ENCODE measurements at places on chromosomes 13 and 19. TPM values are rescaled to one million over a fixed set of nuclear protein-coding genes. Genes with fewer than 3 reads are reported as not detected.
A peak's percentile ranks its signal among the peaks of the same experiment; 100 is the strongest.

DNA sequence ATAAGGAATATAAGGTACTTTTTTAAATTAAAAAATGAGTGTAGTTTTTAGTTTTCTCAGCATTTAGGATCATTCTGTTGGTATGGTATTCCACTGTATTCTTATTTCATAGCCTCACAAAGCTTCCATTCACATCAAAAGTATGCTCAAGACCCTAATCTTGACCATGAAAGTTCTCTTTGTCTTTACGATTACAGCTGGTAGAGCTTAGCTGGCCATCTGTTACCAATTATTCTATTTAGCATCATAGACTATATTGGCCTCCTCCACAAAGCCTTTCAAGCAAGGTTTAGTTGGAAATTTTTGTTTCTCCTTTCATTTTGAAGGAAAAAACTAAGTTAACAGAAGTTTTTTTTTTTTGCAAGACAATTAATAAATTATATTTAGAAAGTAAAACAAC, 245.1 kb downstream of the KCTD12 start:
- H3K36me3 ChIP-seq: no peaks in the 10 kb centered on the region
- H3K27me3 ChIP-seq: no peaks in the 10 kb centered on the region
- H3K27ac ChIP-seq: no peak overlapping the region

The PLEKHF1 gene
- 18.5 TPM for total RNA-seq

DNA sequence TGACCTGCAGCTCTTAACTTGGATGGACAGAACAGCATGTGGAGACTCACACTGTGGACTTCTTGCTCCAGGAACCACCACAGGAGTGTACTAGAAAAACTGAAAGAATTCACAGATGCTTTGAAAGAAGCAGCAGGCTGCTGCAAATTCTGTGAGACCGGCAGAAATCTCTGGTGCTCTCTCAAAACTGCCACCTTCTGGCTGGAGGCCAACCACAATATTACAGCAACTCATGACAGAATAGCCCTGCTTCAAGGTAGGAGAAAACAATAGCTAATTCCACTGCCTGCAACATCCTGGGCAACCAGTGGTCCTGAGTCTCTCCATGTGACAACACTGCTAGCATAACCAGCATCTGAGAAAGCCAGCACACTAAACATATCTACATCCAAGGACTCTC, 26.9 kb downstream of the CDK8 start:
- no peak for DNase-seq
- H3K4me1 ChIP-seq: no peaks in the 10 kb centered on the region
- no peaks in the 10 kb centered on the region for H3K27me3 ChIP-seq
- H3K36me3 ChIP-seq: peaks cover 5% of the 10 kb centered on the region
- H3K27ac ChIP-seq: no peak overlapping the region

- H3K4me1 ChIP-seq: no peaks in the 10 kb centered on the region
- no peaks in the 10 kb centered on the region for H3K27me3 ChIP-seq
- H3K4me3 ChIP-seq: no peak overlapping the region
- H3K27ac ChIP-seq: no peak overlapping the region
- no peak for DNase-seq
Measured at GRCh38 chr13:108158746-108159145, 56.6 kb downstream of the LIG4 start.

DNA sequence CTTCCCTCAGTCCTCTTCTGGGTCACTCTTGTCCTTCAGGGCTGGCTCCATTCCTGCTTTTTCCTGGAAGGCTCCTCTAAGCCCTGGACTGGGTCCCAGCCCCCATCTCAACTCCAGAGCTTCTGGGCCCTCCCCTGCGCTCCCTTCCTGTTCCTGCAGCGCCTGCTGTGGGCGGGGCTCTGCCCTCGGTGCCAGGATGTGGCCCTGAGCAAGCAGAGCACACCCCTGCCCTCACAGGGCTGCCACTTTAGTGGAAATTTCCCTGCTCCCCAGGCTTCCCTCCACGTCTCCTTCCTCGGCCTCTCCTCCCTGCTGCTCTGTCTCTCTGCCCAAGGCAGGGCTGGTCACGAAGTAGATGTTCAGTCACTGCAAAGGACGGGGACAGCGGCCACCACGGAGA, 28.8 kb downstream of the DPF1 start:
- H3K4me3 ChIP-seq: no peak overlapping the region
- H3K27ac ChIP-seq: no peak overlapping the region
- no peaks in the 10 kb centered on the region for H3K27me3 ChIP-seq
- no peak for DNase-seq
- H3K36me3 ChIP-seq: peaks cover 91% of the 10 kb centered on the region

DNA sequence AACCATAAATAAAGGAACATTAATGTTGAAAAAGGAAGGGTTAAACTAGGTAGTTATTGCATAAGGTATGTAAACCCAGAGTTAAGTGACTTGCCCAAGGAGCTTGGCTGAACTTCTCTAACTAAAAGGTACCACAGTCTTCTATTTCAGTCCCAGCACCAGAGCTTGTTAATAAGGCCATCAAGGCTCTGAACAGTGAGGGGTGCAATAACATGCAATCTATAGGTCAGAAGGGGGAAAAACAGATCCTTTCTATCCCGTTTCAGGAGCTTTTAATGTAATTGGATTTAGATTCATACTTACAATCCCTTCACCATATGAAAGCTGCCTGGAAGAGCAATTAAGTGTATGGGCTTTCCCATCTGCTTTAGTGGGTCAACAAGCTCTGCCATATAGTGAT, 441.5 kb upstream of the SPRY2 start:
- no peak overlapping the region for H3K27ac ChIP-seq
- DNase-seq: no peak
- H3K4me1 ChIP-seq: no peaks in the 10 kb centered on the region
- H3K36me3 ChIP-seq: no peaks in the 10 kb centered on the region
- no peaks in the 10 kb centered on the region for H3K27me3 ChIP-seq

- H3K4me1 ChIP-seq: no peaks in the 10 kb centered on the region
- H3K4me3 ChIP-seq: no peak overlapping the region
- H3K27me3 ChIP-seq: no peaks in the 10 kb centered on the region
- no peak for DNase-seq
- no peaks in the 10 kb centered on the region for H3K36me3 ChIP-seq
- no peak overlapping the region for H3K27ac ChIP-seq
Measured at GRCh38 chr13:109919715-109920375, 133.5 kb upstream of the IRS2 start.

DNA sequence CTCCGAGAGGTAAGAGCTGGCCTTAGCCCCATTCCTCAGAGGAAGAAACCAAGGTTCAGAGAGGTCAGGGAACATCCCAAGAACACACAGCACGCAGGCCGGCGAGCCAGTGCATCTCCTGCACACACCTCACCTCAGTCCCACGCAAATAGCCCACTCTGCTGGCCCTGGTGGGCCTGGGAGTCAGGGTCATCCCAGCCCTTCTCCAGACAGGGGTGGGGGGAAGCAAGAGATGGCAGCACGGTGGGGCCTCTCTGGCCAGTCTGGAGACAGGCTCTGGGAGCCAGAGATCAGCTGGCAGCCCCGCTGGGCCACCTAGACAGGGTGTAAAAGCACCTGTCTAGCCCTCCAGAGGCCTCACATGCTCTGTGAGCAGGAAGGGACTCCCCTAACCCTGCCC, 26.8 kb downstream of the TUBA3C start:
- H3K27me3 ChIP-seq: no peaks in the 10 kb centered on the region
- no peaks in the 10 kb centered on the region for H3K4me1 ChIP-seq
- H3K36me3 ChIP-seq: no peaks in the 10 kb centered on the region
- no peak overlapping the region for H3K27ac ChIP-seq
- H3K4me3 ChIP-seq: no peak overlapping the region

DNA sequence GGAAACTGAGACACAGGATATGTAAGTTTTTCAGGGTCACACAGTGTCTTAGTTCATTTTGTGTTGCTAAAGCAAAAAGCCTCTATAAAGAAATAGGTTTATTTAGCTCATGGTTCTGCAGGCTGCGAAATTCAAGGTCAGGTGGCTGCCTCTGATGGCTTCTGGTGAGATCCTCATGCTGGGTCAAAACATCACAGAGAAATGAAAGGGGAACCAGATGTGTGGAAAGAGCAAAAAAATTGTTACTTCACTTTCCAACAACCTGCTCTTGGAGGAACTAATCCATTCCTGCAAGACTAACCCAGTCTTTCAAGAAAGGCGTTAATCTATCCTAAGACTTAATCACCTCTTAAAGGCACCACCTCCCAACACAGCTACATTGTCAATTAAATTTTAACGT, 64.2 kb upstream of the UBL3 start:
- no peaks in the 10 kb centered on the region for H3K4me1 ChIP-seq
- no peaks in the 10 kb centered on the region for H3K27me3 ChIP-seq
- no peak for DNase-seq
- H3K27ac ChIP-seq: no peak overlapping the region

The CKAP2 gene
- 17.4 TPM for total RNA-seq

DNA sequence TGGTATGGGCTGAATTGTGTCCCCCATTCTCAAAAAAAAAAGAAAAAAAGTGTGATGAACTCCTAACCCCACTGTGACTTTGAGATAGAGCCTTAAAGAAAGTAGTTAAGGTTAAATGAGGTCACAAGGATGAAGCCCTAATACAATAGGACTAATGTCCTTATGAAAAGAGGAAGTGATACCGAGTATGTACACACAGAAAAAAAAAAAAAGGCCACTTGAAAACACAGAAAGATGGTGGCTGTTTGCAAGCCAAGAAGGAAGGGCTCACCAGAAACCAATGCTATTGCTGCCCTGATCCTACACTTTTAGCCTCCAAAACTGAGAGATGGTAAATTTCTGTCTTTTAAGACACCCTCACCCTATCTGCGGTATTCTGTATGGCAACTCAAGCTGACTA, 955.6 kb downstream of the PCDH17 start:
- no peak for DNase-seq
- no peaks in the 10 kb centered on the region for H3K27me3 ChIP-seq
- H3K4me3 ChIP-seq: no peak overlapping the region
- no peaks in the 10 kb centered on the region for H3K4me1 ChIP-seq

DNA sequence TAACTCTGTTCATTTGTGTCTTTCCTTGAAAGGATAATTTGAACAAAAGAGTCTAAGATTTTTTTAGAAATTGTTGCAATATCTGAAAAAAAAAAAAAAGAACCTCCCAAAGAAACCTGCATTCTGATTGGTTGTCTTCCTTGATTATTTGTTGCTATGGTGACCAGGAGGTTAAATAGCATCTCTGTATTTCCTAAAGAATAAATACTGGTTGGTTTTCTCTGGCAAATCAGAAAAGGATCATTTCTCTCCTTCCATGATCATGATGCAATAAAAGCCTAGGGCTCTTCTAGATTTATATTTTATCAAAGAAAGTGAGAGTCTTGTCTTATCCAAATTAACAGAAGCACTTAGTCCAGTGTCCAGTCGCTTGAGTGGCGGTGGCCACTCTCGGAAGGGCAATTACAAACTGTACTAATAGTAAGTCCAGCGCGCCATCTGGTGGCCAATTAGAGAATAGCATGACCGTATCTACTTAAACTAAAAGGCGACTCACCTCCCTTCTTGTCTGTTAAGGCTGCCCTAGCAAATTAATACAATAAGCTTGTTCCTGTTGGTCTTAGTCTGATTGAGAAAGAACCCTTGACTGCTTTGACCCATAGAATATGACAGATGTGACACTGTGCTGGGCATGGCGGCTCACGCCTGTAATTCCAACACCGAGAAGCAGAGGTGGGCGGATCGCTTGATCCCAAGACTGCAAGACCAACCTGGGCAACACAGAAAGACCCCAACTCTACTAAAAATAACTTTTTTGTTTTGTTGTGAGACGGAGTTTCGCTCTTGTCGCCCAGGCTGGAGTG, 47.0 kb upstream of the PNMA8B start:
- H3K4me3 ChIP-seq: no peak overlapping the region
- H3K36me3 ChIP-seq: no peaks in the 10 kb centered on the region
- H3K27ac ChIP-seq: no peak overlapping the region

DNA sequence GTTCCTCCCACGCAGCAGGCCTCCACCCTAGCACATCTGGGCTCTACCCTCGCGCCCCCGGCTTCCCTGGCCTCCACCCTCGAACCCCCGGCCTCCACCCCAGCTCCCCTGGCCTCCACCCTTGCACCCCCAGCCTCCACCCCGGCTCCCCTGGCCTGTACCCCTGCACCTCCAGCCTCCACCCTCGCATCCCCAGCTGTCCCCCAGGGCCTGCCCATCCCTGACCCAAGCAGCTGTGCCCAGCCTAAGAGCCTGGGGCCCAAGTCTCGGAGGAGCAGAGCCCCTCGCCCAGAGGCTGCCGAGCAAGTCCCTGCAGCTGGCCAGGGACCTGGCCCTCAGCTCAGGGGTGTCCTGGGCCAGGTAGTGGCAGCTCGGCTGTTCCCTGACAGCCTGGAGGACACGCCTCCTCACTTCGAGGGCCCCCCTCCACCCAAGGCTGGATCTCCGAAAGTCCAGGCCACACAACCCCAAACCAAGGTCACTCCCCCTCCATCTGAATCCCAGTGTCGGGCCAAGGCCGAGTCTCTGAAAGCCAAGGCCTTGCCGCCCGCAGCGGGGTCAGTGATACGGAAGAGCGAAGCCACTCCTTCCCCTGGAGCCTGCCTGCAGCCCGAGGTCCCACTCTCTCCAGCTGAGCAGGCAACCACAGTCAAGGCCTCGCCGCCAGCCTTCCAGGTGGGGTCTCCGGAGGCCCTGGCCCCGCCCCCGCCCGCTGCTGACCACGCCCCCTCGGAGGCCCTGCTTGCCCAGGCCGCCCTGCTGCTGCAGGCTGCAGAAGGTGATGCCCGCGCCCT, 7.9 kb upstream of the ARHGAP33 start:
- H3K4me1 ChIP-seq: no peaks in the 10 kb centered on the region
- H3K36me3 ChIP-seq: peaks cover 24% of the 10 kb centered on the region
- no peak overlapping the region for H3K4me3 ChIP-seq

- no peak overlapping the region for H3K4me3 ChIP-seq
- no peak for DNase-seq
- peak overlapping the region; percentile 8 for H3K27ac ChIP-seq
- H3K36me3 ChIP-seq: peaks cover 10% of the 10 kb centered on the region
Measured at GRCh38 chr19:43501661-43502418, 2.7 kb downstream of the PHLDB3 start.

All from spleen (tissue), 13 donors.